ENCODE measurements at places on chromosomes 3 and 15.

GRCh38 chr15:65077981-65078352, 1.4 kb downstream of the KBTBD13 start:
- peak; percentile 56 for DNase-seq

GRCh38 chr3:184887574-184887973, 75.6 kb downstream of the VPS8 start:
- DNase-seq: no peak

- no peak for DNase-seq
These were observed 26.3 kb downstream of the FEM1B start for GRCh38 chr15:68303560-68304436.

DNA sequence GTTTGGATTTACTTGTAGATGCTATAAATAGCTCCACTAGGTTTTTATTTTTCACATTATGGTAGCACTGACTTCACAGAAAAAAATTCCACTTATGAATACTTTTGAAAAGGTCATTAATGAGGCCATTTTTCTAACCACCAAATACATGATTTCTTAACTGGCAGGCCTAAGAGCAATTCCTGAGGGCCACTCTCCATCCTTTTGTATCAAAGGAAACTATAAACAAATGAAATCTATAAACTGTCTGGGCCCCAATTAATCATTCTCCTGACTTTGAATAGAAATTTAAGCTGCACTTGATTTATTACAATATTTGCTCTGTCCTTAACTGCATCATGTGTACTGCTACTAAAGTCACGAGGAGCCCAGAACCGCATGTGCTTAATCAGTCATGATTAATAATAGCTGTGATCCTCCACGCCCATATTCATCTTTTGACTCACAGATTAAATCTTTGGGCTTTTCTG, 25.1 kb upstream of the MTMR10 start:
- no peak for DNase-seq

DNA sequence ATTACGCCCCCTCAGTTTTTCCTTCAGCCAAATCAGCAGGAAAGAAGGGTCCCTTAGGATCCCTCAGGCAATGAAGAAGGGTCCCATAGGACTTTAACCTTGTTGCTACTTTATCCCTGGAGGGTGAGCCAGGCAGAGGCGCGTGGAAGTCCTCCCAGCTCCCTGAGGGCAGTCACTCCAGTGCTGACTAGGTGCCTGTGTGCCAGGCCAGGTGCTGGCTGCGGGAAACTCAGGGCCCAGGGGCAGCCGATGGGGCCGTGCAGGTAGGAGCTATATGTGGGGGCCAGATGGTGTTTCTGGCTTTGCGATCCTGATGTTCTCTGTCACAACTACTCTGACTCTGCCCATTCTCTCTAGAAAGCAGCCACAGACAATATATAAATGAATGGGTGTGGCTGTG, 42.8 kb upstream of the IQSEC1 start:
- DNase-seq: no peak

DNA sequence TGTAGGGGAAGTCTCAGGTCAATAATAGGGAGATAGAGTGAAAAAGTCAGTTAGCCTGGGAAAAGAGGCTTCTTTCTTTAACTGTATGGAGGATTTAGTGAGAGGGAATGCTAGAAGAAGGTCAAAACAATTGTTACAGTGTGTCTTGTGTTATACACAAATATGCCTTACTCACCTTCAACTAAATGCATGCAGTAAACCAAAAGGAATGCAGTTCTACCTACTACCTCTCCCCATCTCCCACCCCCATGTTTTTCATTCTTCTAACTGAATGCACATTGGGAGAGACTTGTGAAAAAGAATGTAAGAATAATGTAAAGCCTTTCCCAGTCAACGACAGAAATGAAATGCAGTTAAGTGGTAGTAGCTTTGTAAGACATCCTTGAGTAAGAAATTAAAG, 33.8 kb downstream of the CCDC66 start:
- DNase-seq: no peak

GRCh38 chr3:185411133-185411532, 48.2 kb downstream of the MAP3K13 start:
- DNase-seq: no peak

- no peak for DNase-seq
These were observed 20.2 kb downstream of the FNDC3B start for GRCh38 chr3:172059532-172059931.

DNA sequence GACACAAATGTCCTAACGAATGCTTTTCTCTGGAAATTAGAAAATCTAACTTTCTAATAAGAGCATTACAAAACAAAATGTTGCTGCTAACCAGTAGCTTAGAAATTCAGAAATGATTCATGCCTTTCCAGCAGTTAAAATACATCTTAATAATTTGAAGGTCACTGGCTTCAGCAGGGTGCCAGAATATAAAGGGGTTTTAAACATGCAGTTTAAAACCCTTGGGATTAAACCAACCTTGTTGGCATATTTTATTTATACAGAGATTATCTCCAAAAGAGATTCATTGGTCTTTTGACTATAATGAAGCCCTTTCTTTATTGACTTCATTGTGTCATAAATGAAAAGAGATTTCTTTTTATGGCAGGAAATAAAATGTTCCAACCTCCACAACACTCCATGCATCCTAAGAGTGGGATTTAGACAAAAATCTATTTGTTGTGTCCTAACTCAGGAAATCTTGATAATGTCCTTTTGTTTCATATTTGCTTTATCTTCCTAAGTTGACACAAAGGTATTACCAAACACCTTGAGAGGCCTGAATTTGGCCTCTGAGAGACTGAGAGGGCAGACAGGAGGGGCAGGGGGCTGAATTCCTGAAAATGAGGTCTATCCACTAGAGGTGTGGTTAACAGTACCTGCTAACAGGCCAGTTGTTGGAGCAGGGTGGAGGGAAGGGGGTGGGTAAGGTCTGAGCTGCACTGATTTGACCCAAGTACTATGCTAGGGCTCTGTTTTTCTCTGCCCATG, 124.4 kb downstream of the FEZF2 start:
- no peak for DNase-seq

- DNase-seq: no peak
These were observed 60.6 kb downstream of the TCF12 start for GRCh38 chr15:56978898-56979662.

- no peak for DNase-seq
These were observed 77.3 kb downstream of the CPNE4 start for GRCh38 chr3:131957511-131957910.

Measured in stimulated activated CD4-positive, alpha-beta T cell treated with anti-CD3 and anti-CD28 coated beads, Interleukin-1b, Interleukin-23, amount 100 ng/mL, for 4 hours (primary cell).